ENCODE measurements at places on chromosomes 4 and X.
A peak's percentile ranks its signal among the peaks of the same experiment; 100 is the strongest.

GRCh38 chr4:24686866-24687692 lies 102.7 kb upstream of the DHX15 start:
- no peak for DNase-seq

DNA sequence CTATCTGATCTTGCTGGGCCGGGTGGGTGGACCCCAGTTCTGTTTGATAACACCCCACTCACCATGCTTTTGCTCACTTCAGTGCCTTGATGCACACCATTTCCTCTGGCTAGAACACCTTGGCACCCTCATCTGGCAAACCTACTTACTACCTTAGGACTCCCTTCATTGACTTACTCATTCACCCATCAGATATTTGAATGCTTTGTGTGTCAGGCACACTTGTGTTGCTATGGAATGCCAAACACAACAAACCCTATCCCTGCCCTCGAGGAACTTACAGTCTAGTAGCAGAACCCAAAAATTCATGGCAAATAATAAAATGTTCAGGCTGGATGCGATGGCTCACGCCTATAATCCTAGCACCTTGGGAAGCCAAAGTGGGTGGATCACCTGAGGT lies 13.9 kb downstream of the CCNG2 start:
- no peak for DNase-seq

DNA sequence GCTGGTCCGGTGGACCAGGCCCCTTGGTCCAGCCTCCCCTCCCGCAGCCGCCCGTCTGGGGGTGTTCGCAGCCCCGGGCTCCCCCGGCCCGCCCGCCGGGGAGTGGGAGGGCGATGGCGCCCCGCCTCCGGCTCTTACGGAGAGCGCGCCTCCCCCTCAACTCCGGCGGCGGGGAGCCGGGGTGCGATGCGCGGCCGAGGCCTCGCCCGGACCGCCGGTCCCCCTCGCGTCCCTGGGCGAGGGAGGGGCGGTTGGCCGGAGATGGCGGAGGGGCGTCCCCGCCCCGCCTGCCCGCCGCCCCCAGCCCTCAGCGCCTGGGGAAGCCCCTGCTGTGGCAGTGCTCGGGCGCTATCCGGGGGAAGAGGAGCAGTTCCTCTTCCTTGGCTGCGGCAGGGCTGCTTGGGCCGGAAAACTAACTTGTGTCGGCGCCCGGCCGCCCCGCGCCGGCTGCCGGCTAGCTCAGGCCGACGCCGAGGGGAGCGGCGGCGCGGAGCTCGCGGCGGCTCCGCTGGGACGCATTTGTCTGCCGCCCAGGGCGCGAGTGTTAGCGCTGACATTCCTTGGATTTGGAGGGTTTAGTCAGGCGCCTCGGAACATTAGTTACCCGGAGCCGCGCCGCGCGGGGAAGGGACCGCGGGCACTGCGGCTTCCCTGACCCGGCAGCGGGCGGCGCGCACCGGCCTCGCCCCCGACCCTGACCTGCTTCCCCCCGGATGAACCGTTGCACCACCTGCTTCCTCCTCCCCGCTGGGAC lies 994 bp downstream of the GALNT7 start:
- DNase-seq: peak; percentile 69

DNA sequence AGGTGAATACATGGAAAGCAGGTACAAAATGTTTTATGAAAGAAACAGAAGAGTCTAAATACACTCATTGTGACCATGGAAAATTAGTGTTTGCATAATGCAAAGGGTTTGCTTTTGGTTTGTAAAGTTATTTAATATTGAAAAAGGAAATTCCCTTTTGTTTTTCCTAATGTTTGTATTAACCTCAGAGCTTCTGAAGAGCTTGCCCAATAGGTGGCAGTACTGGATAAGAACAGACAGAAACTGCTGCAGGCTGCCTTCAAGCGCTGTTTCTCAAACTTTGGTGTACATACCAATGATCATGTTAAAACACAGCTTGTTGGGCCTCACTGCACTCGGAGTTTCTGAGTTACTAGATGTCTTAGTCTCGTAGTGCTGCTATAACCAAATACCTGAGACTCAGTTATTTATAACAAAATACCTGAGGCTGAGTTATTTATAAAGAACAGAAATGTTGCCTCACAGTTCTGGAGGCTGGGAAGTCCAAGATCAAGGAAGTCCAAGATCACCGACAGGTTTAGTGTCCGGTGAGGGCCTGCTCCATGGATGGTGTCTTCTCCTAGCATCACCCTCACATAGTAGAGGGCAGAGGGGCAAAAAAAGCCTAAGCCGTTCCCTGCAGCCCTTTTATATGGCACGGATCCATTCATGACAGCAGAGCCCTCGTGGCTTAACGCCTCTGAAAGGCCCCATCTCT lies 54.2 kb downstream of the SUPT20HL2 start:
- peak; percentile 14 for DNase-seq

- DNase-seq: no peak
These were observed 36.3 kb downstream of the ATXN3L start for GRCh38 chrX:13283512-13283911.

DNA sequence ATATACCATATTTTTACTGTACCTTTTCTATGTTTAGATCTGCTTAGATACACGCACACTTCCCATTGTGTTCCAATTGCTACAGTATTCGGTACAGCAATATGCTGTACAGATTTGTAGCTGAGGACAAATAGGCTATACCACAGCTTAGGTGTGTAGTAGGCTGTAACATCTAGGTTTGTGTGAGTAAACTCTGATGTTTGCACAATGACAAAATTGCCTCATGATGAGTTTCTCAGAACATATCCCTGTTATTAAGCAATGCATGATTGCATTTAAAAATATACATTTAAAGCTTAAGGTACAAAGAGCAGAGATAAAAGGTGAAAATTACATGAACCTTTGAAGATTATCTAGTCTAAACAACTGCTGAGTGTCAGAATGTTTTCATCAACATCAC lies 181.7 kb downstream of the ADGRA3 start:
- DNase-seq: no peak

DNA sequence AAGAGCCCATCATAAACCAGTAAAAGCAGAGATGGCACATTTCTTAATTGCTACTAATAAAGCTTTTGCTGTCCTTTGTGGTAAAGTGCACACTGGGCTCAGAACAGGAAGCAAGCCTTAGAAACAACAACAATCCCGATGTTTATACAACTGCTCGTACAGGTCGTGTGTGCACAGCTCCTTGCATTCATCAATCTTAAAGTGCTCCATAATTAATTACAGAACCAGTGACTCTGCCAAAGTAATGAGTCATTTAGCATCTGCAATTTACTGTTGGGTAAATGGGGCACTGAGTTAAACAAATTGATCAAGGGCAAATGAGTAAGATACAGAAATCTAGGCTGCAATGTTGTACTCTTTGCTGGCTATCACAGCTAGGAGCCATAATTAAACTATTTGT lies 61.3 kb upstream of the TXK start:
- no peak for DNase-seq

GRCh38 chr4:114378305-114378903 lies 220.2 kb upstream of the UGT8 start:
- no peak for DNase-seq

DNA sequence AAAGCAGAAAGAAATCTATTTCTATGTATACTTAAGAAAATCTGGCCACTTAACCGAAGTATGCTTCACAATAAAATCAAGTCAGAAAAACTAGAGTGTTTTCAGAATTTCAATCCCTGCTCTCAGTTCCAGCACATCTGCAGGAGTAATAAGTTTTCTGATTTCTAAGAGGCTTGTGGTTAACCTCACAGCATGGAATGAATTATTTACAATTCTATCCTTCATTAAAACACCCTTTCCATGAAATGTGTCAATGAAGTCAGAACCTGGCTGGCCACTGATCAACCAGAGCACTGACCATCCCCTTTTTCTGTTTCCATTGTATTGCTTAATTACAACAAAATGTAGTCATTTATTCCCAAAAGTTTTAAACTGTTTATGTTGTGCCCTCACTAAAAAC lies 781.4 kb upstream of the INTU start:
- DNase-seq: no peak

- DNase-seq: no peak
These were observed 4.4 kb upstream of the VAMP7 start for GRCh38 chrX:155876704-155877103.

- no peak for DNase-seq
These were observed 134.1 kb downstream of the KLHL34 start for GRCh38 chrX:21524008-21524407.

DNA sequence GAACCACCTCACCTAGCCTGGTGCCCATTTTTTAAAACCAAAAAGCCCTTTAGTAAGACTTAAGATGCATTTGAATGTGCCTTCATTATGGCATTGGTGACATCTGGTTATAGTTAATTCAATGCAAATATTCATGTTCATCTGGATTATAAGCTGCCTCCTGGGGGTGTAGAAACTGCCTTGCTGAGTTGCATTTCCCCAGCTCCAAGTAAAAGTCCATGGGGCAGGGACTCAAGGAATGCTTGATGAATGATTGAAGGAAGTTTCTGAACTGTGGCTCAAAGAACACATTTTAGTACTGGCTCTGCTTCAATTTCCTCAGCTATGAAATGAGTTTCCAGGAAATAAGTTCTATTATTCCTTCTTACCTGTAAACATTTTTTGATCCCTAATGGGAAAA lies 18.5 kb upstream of the RBM47 start:
- no peak for DNase-seq

GRCh38 chrX:31027351-31027750 lies 44.5 kb downstream of the FTHL17 start:
- DNase-seq: no peak

- no peak for DNase-seq
These were observed 152.7 kb downstream of the ANTXR2 start for GRCh38 chr4:79920163-79920853.

GRCh38 chr4:141789716-141790115 lies 153.3 kb downstream of the IL15 start:
- no peak for DNase-seq

DNA sequence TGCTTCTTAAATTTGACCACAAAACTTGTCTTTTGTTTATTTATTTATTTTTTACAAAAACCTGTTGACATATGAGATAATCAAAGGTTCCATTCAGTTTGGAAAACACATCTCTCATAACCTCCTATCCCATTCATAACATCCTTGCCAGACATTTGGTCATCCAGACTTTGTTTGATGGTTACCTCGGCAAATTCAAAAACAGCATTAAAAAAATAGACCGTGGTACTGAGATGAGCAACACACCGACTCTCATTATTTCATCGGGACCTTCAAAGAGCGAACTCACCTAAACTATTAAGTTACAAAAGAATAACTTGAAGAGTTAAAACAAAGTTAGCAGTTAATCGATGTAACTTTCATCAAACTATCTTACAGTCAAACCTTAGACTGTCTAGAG lies 85.8 kb upstream of the RPS6KA3 start:
- no peak for DNase-seq

DNA sequence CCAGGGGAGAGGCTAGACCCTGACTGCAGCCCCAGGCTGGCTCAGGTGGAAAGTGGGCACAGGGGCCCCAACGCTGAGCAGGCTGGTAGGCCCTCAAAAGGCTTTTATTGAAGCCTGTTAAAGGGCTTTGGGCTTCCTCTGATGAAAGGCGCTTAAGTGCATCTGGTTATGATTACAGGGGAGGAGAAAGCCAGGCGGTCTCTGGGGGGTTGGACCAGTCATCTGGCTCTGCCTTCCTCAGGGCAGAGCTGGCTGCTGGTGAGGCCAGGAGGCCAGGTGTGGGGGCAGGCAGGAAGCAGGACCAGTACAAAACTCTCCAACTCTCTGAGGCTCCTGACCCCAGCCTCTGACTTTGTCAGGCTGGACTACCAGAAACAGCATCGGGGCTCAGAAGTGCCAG lies 68.8 kb upstream of the BCOR start:
- no peak for DNase-seq

- DNase-seq: no peak
These were observed 12.7 kb upstream of the TAF7L start for GRCh38 chrX:101303790-101304189.

- no peak for DNase-seq
These were observed 7.5 kb downstream of the FHDC1 start for GRCh38 chr4:152943672-152944071.

- no peak for DNase-seq
These were observed 585.8 kb upstream of the FAT1 start for GRCh38 chr4:187309456-187309855.

GRCh38 chr4:13920111-13920875 lies 292.8 kb upstream of the BOD1L1 start:
- no peak for DNase-seq

DNA sequence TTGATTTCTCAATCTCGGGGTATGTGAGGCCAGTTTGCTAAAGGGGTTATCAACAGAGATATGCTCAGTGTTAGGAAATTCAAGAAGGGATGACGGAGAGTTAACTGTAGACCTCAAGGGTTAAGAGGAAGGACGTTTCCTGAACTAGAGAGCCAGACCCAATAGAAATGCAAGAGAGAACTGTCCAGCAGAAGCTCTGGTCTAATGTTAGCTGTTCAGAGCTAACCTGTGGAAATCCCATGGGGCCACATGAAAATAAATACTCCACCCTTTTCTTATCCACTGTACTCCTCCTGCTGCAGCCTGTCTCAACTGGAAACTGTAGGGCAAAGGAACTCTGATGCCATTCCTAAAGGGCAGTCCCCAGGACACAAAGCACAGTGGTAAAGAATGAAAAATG lies 274.3 kb downstream of the DMD start:
- no peak for DNase-seq

DNA sequence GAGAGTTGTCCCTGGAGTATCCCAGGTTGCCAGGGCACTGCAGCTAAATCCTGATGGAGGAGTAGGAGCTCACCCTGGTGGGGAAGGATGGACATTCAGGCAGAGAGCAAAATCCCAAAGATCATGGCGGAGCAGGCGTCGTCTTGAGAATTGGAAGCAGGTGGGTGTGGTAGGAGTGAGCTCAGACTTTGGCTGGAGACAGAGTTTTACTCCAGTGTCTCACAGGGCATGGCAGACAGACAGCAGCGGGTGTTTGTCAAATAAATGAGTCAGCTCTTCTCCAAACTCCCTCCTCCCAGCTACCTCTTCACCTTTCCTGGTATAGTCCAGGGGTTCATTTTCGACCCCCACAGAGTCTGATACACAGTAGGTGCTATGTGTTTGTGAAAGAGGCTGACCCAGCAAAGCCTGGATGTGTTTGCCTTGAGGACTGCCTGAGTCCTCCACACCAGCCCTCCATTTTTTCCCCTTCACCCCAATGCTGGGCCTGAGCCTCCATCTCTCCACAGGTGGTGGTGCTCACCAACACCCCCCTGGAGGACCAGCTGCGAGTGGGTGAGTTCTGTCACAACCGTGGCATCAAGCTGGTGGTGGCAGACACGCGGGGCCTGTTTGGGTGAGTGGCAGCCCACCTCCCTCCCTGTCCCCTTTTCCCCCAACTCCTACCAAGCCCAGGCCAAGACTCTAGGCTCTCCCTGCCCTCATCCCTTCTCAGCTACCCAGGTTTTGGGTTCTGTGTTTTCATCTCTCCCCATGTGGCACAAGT lies 6.9 kb downstream of the UBA1 start:
- DNase-seq: no peak
